Amygdala (tissue), 56 donors: ENCODE measurements at places on chromosomes 2 and 18.

DNA sequence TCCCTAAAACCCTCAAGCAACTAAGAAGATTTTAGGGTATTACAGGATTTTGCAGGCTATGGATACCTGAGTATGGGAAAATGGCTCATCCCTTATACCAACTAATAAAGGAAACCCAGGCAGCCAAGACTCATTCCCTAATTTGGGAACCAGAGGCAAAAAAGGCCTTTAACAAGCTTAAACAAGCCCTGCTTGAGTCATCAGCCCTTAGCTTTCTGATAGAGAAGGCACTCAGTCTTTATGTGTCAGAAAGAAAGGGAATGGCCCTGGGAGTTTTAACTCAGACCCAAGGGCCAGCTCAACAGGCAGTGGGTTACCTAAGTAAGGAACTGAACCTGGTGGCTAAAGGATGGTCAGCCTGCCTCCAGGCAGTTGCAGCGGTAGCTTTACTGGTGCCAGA is 96.9 kb upstream of the RMP24 start:
- no peak for DNase-seq

DNA sequence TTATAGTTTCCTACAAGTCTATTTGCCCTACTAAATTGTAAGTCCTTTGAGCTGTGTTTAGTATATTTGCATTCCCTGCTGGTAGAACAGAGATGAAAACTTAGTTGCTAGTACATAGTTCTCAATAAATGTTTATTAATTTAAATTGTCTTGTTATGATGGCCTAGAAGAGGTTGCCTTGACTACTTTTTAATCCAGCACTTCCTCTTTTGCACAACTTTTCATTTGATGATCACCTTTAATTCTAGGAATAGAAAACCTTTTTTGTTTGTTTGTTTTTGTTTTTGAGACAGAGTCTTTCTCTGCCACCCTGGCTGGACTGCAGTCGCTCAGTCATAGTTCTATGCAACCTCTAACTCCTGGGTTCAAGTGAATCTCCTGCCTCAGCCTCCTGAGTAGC is 6.7 kb downstream of the CFAP36 start:
- no peak for DNase-seq

DNA sequence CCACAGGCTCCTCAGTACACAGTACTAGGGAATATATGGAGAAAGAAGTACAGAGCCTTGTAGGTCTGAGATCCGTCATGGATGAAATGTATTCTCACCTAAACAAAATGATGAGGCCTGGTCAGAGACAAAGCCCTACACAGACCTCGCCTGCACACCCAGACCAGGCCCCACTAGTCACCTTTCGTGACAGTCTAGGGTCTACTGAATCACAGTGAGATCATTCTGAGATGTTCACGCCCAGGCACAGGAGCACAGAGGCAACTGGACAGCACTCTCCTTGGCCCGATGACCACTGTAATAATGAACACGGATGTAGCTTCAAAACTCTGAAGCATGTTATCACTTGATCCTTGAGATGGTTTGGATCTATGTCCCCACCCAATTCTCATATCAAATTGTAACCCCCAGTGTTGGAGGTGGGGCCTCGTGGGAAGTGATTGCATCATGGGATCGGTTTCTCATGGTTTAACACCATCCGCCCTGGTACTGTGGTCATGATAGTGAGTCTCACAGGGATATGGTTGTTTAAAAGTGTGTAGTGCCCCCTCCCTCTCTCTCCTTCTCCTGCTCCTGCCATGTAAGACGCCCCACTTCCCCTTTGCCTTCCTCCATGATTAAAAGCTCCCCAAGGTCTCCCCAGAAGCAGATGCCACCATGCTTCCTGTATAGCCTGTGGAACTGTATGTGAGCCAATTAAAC is 15.1 kb downstream of the DOCK10 start:
- no peak for DNase-seq

DNA sequence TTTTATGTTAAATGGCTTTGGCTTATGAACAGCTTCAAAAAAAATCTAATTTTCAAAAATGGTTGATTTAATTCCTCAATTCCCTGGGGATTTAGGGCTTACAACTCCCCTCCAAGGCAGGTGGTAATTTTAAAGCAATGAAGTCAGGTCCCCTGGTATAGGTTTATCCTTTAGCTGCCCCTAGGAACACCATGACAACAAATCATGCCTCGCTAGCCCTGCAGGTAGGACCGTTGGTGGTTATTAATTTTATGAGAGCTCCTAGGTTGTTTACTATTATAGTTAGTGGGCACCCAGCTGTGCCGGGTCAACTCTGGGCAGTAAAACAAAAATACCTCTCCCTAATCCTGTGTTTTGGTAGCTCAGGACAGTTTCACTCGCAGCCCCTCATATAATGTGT is 26.2 kb upstream of the MBOAT2 start:
- no peak for DNase-seq

- DNase-seq, result no peak
Observed at GRCh38 chr2:198385326-198385725, 580.9 kb downstream of the PLCL1 start.
